Stimulated activated CD4-positive, alpha-beta T cell treated with anti-CD3 and anti-CD28 coated beads, TNF-alpha, amount 100 ng/mL, for 4 hours (primary cell): ENCODE measurements at places on chromosomes 5 and 9.

GRCh38 chr5:31581498-31582099, 49.5 kb downstream of the C5orf22 start:
- DNase-seq = no peak

DNA sequence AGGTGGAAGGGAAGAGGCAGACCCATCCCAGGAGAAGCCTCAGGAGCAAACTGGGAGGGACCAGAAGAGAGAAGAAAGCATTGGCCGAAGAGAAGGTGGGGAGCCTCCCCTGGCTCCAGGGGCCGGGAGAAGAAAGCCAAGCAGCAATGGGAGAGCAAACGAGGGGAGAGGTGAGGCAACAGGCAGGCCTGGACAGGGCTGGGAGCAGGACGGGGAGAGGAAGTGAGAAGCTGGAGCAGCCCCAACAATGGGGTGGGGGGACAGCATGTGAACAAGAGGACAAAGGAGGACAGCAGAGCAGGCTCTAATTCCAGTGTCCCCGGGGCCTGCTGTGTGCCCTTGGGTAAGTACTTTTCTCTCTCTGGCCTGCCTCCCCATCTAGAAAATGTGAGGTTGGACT, 115.3 kb downstream of the PSD2 start:
- DNase-seq = no peak

GRCh38 chr5:156020647-156021046, 306.3 kb upstream of the SGCD start:
- no peak for DNase-seq

DNA sequence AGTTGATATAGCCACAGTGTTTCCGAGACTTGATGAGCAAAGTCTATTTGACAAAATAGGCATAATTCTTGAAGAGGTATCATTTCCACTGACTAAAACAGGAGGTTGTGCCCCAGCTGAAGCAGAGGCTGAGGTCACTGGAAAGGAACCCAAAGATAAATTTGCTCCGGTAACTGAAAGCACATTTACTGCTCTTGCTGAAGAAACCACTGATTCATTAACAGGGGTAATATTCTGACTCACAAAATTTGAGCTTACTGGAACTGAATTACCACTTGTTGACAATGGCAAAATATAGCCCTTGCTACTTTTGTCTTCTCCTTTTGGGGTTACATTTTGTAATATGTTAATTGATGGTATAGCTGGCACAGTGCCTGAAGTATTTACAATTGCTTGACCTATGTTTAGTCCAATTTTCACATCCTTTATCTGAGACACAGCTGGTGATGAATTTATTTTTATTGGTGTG, 30.2 kb downstream of the MLANA start:
- no peak for DNase-seq

DNA sequence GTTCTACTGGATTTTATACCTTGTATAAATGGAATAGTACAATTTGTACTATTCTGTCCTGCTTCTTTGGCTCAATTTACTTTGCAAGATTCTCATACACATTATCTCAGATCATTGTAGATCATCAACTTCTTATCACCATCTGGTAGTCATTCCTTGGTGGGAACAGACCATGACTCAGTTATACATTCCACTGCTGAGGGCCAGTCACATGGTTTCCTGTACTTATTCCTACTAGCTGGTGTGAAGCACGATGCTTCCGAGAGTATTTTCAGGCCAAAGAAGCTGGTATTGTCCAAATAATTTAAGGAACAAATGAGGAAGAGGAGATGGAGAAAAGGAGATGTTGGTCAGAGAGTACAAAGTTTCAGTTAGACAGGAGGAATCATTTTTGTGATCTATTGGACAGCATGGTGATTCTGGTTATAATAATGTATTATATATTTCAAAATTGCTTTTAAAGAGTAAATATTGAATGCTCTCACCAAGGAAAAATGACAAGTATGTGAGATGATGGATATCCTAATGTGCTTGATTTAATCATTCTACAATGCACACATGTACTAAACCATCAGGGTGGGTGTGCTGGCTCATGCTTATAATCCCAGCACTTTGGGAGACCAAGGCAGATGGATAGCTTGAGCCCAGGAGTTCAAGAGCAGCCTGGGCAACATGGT, 124.1 kb downstream of the SYK start:
- DNase-seq = no peak

DNA sequence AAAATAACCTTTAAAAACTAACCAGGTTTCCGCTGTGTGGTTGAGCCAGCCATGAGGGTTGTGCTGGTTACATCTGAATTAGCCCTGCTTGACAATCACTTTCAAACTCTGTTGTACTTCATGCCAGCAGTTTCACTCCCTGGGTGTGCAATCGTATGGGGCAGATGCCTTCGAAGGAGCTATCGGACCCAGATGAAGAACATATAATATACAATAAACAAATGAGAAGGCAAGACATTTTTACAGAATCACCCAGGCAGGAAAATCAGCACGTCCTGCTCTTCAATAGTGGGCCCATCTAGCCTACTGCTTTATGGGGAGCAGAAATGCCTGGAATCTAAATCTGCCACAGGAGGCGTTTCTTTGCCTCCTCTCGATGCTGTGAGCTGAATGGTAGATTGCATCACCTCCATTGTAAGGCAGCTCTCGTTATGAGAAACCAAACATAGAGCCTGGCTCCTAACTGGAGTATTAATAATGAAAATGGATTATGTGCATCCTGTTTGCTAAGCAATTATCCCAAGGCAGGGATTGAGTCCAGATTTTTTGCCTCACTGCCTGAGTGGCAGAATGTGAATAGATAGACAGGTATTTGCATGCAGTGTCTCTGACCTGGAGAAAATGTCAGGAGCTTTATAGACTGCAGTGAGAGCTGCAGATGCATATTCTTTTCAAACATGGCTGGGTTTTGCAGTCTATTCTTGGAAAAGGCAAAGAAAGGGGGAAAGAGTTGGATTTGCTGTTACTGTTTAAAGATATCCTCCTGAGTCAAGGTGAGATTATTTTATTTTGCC, 143.3 kb upstream of the SMARCA2 start:
- DNase-seq = no peak

- DNase-seq = no peak
Measured at GRCh38 chr9:10251490-10251889, 361.3 kb downstream of the PTPRD start.

DNA sequence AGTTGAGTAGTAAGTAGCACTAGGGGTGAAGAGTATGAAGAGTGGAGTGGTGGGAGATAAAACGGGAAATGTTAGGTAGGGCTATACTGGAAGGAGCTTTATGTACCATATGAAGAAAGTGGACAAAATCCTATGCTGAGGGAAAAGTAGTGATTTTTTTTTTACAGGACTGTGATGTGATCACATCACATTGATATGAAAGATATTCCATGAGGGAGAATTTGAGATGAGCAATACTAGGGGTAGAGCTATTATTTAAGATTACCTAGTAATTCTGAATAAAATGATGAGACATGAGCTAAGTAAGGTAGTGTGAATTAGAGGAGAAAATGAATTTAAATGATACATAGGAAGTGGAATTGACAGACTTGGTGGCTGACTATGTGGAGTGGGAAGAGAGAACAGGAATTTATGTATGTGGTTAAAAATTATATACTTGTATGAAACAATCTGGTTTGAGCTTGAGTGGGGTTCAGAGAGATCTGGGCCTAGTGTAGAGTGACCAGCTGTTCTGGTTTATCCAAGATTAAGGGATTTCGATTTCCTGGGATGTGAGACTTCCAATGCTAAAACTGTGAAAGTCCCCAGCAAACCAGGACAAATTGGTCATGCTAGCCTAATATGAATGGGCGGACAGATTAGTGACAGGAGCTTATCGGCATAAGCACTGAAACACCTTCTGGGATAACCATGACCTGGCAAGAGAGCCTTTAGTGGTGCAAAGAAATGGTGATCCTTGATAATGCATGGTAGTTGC, 29.3 kb upstream of the STOM start:
- no peak for DNase-seq

- DNase-seq = no peak
Measured at GRCh38 chr9:7125231-7125630, 367.5 kb downstream of the KDM4C start.
